ENCODE measurements at places on chromosomes 16 and 17. TPM values are rescaled to one million over a fixed set of nuclear protein-coding genes. Genes with fewer than 3 reads are reported as not detected.

RNF112 gene
- polyA plus RNA-seq, result 3.5 TPM

CDH13 gene
- 49.6 TPM for polyA plus RNA-seq

SLC12A3 gene
- 0.11 TPM for polyA plus RNA-seq

PRAC1 gene
- not detected for polyA plus RNA-seq

SRCIN1 gene
- polyA plus RNA-seq, result 0.96 TPM

ANKRD40CL gene
- polyA plus RNA-seq, result 0.30 TPM

Data from forelimb muscle (tissue), 1 donor.